Stimulated activated CD4-positive, alpha-beta T cell treated with anti-CD3 and anti-CD28 coated beads, Interleukin-4, amount 100 ng/mL, for 24 hours (primary cell): ENCODE measurements at places on chromosomes 2 and 18.

- no peak for DNase-seq
Observed at GRCh38 chr18:3808985-3809780, 359.2 kb downstream of the TGIF1 start.

- DNase-seq = no peak
Observed at GRCh38 chr2:190519975-190520767, 14.4 kb downstream of the NEMP2 start.

DNA sequence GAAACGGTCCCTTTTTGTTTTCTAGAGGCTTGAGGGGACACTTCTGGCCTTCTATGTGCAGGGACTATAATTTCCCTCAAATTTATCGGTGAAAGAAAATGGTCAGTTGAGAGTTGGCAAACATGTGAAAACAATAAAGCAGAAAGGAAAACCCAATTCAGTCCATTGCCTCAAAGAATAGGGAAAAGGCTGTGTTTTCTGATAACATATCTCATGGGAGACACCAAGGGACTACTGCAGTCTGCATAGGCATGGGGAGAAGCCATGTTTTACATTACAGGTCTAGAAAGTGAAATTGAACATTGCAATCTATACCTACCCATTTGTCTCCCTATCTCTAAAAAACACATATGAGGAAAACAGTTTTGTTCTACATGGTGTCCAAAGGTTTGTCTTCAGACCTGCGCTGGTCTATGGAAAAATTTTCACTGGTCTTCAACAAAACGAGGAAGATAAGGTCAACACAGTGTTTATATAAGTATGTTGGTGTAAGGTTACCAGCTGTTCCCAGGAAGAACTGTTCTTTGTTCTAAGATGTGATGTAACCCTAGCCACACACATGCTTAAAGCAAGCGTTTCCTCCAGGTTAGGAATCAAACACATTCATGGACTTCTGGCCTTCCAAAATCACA, 179.7 kb downstream of the MREG start:
- no peak for DNase-seq

GRCh38 chr2:44347526-44347925, 13.8 kb downstream of the PREPL start:
- DNase-seq = no peak

- no peak for DNase-seq
Observed at GRCh38 chr2:47558116-47558767, 155.3 kb downstream of the MSH2 start.

GRCh38 chr2:1682181-1682440, 62.2 kb downstream of the PXDN start:
- DNase-seq = no peak

DNA sequence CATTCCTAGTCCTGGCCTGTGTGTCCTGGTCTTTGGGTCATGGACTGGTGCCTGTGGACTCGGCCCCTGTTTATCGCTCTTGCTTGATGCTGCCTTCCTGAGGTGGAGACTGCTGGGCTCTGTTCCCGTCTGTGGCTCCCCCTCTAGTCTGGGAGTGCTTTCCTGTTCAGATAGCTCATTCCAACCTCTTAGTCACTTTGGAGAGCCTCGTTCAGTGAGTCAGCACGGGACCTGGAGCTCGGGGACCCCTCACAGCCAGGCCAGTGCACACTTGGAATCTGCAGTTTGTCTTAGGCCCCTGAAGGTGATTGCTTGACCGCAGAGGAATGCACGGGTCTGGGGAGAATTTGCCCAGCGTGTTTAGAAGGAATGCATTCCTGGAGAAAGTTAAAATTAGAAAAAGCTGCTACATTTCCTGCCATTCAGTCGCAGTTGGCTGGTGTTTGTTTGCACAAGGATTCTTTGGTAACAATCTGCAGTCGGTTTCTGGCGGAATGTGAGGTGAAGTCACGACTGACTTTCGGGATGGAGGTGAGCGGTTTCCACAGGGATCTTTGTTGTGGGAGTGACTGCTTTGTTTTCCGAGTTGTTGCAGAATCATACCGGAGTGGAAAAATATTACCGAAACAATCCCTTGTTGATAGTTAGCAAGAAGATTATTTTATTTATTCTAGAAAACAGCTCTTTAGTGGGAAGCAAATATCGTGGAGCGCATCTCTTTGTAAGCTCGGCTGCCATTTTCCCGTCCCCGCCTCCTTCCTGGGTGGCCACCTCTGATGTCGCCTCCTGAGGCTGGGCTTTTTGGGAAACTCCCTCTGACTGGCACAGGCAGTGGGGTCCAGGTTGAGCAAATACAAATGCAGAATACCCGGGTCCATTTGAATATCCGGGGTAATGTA, 29.6 kb downstream of the SH3BP4 start:
- no peak for DNase-seq

- no peak for DNase-seq
Observed at GRCh38 chr18:58392324-58393000, 236.4 kb downstream of the ALPK2 start.

DNA sequence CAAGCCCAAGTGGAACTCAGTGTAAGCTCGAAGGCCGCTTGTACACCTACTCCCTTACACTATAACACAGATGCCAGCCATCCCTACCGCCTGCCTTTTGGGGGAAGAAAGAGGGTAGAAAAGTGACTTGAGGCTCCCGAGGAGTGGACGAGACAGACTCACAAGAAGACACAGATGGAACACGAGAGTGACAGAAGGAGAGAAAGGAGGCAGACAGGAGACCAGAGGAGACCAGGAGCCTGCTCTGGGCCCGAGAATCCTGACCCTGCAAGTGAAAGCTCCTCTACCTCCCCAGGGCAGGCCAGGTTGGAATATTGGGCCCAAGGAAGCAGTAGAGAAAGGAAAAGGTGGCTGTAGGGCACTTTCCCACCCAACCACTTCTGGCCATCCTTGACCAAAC, 23.4 kb upstream of the TNS1 start:
- DNase-seq = no peak

- DNase-seq = no peak
Observed at GRCh38 chr2:6970551-6970950, 53.3 kb downstream of the RNF144A start.

GRCh38 chr2:111225856-111226255, 105.1 kb downstream of the BCL2L11 start:
- DNase-seq = no peak

GRCh38 chr2:11096591-11096990, 58.7 kb upstream of the SLC66A3 start:
- DNase-seq = no peak

DNA sequence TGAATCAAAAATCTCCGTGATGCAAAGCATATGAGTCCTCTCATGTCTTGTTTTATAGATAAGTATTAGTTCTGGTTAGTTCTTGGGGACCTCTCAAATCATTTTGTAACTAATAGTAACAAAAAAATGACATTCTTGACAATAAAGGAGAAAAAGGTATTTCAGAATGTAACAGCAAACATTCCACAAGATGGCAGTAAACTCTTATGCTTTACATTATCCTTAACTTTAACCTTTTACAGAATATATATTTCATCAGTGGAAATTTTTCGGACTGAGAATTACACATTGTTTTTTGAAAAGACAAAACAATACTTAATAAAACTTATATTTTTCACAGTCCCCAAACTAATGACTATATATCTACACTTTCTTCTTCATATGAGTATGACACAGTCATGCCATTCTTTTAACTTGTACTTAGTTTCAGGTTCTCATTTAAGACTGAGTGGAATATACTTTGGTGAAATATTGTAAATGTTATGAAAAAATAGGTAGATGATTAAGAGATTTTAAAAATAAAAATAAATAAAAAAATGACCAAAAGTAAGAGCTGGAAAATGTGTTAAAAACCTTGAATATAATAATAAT, 142.9 kb upstream of the NXPH2 start:
- DNase-seq = no peak

DNA sequence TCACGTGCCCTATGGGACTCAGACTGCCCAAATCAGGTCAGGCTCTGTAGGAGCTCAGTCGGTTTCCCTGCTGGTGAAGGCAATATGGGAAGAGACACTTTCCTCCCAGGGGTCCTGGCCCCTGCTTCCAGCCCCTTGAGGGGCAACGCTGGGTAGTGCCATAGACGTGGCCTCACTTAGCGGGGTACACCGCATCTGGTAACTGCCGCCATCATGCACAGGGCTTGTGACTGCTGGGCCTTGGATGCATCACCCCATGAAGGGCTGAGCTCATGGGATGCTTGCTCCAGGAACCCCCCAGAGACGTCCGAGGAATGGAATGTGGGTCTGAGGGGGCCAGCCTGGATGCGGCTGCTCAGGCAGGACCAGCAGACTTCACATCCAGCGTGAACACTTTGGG, 127.3 kb upstream of the HDAC4 start:
- no peak for DNase-seq

DNA sequence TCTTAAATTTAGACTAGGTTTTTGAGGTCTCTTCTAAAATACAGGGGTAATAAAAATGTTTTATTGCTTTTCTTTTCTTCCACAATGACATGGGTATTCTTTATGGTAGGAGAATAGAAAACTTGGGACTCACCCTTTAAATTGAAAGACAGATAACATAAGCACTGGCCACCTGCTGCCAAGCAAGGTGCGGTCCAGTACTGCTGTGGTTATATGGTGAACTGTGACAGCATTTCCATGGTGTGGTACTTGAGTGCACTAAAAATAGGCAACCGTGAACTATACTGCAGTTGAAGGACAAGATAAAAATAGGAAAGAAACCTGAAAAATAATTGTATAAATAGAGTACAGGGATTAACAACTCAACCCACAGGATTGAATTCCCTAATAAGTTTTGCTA, 54.4 kb upstream of the GRB14 start:
- DNase-seq = no peak

DNA sequence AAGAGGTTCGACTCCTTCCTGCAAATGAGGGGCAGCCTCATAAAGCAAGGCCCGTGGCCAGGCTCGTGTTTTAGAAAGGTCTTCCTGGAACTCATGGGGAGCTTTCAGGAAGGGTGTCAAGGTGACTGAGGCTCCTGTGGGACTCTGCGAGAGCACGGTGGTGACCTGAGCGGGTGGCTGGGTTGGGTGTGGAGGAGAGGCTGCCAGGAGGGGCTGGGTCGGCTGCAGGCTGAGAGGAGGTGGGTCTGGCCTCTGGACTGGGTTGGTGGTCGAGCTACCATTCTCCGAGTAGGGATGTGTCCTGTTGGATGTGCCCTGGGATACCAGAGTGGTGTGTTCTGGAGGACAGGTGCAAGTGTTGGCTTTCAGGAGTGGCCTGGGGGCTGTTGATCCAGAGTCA, 86.4 kb downstream of the DGKD start:
- no peak for DNase-seq

GRCh38 chr2:9141706-9142460, 64.7 kb upstream of the ASAP2 start:
- no peak for DNase-seq

- DNase-seq = no peak
Observed at GRCh38 chr18:59276047-59276446, 2.8 kb upstream of the RAX start.

DNA sequence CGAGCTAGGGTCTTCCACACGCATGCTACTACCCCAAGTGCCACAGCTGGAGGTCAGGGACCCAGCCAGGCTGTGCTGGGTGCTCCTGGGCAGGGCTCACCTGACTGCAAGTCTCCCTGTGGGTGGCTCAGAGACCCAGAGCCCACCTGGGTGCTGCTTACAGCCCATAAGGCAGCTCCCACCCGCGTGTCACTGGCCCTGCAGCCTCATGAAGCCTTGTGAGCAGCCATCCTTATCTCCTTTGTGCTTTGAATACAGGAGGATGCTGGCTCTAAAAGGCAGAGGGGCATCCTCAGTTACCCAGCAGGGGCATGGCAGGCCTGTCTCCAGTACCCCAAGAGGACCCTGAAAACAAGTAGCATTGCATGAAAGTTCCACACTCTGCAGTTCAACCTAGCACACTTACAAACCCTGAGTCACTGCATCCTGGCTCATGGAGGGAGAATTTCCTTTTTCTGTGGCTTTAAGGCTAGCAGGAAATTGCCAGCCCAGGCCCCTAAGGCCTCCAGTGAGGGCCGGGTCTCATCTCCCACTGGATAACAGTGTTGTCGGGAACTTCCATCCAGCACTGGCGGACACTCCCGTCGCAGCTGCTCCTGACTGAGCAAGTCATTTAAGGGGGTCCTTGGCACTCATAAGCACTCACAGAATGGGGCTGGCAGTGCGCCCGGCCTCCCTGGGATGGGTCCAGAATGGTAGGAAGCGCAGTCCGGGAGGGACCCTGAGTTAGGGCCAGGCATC, 137.1 kb downstream of the RPIA start:
- DNase-seq = no peak

DNA sequence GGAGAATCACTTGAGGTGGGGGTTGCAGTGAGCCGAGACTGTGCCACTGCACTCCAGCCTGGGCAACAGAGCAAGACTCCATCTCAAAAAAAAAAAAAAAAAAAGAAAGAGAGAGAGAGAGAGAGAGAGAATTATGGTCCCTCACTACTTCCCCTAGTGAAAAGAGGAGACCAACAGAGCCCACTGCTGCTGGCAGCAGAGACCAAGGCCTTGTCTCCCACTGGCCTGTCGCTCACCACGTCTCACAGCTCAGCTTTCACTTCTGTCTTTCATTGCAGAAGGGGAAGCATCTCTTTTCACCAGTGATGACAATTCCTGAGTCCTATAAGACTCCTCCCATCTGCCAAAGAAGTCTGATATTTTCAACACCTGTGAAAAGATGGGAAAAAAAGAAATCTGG, 81.3 kb downstream of the CLHC1 start:
- DNase-seq = no peak

DNA sequence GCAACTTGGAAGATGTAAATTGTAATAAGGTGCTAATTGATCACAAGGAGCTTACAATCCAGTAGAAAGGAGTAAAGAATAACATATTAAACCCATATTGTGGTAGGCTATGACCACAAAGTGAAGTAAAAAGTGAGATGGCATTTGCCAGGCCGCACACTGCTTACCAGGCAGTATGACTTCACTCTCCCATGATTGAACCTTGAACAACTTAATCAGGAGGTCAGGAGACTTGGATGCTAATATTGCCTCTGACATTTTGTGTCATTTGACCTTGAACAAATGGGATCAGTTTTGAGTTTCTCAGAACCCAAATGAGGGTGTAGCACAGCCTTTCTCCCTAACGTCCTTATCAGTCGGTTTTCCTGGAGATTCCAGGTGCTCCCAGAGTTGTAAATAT, 44.0 kb downstream of the SLC9A2 start:
- DNase-seq = no peak

DNA sequence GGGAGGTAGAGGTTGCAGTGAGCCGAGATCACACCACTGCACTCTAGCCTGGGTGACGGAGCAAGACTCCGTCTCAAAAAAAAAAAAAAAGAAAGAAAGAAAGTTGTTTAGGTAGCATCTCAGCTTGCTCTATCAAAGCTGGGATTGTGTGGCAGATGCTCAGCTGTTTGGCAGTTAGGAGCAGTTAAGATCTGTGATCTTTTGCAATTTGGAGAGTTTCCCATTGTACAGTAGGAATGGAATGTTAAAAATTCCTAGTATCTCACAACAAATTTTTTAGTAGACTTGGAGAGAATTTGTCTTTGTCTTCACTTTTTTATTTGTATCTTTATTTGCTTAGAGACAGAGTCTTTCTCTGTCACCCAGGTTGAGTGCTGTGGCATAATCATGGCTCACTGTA, 122.9 kb upstream of the UNC80 start:
- no peak for DNase-seq

DNA sequence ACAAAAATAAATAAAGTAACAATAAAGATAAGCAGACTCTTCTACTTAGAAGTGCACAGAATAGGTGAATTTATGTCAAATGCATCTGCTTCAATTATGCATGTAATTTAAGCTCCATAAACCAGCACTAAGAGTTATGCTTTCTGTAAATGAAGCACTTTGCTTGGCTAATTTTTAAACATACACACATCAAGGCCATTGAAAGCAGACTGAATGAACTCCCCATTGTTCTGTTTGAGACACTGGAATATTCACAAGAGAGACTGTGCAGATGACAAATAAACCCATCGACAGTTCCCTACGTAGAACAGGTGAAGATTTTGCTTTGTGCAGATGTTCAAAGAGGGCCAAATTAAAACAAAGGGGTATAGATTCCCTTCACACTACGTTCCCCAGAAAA, 133.4 kb downstream of the PID1 start:
- no peak for DNase-seq
